Chondrocyte (in vitro differentiated cells): ENCODE measurements at places on chromosomes 12 and 14.
A peak's percentile ranks its signal among the peaks of the same experiment; 100 is the strongest.

GRCh38 chr14:102351023-102351422, 11.7 kb downstream of the CINP start:
- DNase-seq = peak; percentile 49

- DNase-seq = no peak
These were observed 41.9 kb downstream of the RAD52 start for GRCh38 chr12:907413-908185.

DNA sequence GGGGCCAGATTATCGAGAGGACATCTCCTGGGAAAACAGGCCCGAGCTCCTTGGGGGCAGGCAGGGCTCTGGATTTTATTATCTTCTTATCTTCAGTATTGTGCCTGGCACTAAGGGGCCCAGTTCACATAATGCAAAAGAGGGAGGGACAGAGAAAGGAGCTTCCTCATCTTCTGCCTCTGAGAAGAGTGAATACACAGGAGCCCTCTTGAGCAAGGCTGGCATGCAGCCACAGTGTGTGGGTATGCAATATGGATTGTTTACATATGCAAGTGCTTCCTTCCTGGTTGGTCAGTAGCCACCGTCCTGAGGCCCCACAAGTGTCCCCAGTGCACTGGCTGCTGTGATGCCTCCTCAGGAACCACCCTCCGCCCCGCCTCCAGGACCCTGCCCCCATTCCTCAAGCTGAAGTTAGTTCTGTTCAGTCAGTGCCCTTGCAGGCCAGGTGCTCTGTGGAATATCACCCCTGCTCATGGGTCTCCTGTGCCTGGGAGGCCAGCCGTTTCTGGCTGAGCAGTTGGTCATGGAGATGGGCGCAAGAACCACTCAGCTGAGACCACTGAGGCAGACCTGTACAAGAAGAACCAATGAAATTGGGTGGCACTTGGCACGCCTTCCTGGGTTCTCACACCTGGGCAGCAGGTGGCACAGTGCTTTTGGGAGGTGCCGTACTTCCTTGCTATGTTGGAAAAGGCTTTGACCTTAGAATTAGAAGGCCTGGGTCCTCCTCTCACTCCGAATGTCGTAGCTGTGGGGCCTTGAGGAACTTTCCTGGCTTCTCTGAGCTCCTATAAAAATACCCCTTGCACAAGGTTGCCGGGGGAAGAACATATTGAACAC, 35.1 kb upstream of the ACTN1 start:
- DNase-seq = no peak

- DNase-seq = no peak
These were observed 3.4 kb downstream of the CYP46A1 start for GRCh38 chr14:99687284-99688209.

- DNase-seq = no peak
These were observed 45.2 kb downstream of the PTHLH start for GRCh38 chr12:27927347-27927746.

DNA sequence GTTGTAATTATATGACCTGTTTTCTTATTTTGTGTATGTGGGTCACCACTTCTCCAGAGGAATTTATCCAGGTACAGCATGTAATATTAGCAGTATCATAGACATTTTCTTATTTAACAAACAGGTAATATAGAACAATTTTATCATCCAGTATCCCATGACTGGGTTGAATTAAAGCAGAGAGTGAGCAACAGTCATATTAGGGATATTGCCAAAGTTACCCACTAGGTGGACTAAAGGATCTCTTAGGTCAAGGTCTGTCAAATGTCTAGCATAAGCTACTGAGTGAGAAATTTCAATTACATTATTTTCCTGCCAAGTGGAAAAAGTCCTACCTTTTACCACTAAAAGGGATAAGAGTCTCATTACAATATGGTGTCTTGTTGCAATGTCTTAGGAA, 62.1 kb upstream of the TRIM9 start:
- DNase-seq = no peak

- no peak for DNase-seq
These were observed 105.3 kb downstream of the WIF1 start for GRCh38 chr12:65015850-65016249.

DNA sequence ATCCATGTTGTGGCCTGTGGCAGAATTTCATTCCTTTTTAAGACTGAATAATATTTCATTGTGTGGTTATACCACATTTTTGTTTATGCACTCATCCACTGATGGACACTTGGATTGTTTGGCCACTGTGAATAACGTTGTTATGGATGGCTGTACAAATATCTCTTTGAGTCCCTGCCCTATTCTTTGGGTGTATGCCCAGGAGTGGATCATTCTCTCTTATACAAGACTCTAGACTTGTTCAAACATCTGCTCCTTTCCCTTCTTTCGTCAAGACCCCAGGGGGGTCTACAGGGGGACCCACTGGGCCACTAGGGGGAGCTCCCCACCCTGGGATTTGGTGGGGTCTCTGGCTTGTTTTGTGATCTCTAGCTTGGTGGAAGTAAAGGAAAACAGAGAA, 77.4 kb downstream of the FBXL14 start:
- DNase-seq = no peak

DNA sequence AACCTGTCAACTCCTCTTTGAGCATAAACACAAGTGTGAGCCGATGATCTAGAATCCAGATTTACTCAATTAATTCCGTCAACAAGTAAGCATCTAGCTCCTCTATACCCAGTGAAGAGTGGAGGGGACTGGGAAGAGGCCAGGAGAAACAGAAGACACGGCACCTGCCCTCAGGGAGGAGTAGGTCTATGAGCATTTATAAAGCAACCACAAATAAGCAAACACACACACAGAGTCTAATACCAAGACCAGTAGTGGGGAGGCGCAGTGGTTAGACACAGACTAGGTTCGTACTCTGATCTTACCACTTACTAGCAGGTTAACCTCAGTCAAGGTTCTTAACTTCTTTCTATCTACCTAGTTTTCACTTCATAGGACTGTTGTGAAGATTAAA, 5.9 kb upstream of the FOXN3 start:
- no peak for DNase-seq

DNA sequence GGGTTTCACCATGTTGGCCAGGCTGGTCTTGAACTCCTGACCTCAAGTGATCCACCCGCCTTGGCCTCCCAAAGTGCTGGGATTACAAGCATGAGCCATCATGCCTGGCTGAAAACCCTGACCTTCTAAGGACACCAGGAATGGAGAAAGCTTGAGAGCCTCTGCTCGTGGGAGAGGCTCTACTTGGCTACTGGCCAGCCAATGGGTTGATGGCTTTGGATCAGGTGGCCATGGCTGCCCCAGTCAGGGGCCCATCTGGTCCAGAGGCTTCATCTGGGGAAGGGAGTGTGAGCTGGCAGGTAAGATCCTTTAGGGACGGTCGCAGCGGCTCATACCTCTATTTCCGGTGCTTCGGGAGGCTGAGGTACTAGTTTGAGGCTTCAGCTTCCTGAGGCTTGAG, 42.5 kb upstream of the PPP1CC start:
- no peak for DNase-seq

- DNase-seq = no peak
These were observed 53.6 kb downstream of the BRMS1L start for GRCh38 chr14:35879654-35880249.

DNA sequence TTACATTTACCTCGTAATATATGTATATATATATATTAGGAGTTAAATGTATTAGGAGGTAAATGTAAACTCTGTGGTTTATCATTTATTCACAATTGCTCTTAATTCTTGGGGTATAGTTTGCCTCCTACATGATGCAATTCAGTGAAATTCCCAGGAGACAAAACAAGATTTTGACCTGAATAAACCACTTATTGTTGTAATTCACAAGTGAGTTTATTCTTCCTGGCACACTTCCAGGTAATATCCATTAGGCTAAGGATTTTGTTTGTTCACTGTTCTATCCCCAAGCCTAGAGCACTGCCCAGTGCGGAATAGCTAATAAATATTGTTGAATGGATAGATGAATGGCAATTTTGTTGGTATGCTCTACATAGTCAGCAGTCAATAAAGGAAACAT, 3.0 kb downstream of the SMIM10L1 start:
- DNase-seq = no peak

GRCh38 chr14:56206596-56206995, 88.4 kb downstream of the PELI2 start:
- DNase-seq = no peak

GRCh38 chr14:106843951-106844483, 1317.6 kb downstream of the TMEM121 start:
- no peak for DNase-seq

DNA sequence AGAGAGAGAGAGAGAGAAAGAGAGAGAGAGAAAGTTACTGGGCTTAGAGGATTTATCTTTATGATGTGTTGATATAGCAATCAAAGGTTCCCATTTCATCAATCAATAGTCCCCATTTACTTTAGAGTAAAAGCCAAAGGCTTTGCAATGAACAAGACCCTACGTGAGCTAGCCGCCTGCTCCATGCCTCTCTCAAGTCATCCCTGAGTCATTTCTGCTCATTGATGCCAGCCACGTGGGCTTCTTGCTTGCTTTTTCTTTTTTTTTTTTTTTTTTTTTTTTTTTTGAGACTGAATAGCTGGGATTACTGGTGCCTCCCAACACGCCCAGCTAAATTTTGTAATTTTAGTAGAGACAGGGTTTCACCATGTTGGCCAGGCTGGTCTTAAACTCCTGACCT, 70.9 kb downstream of the GPR135 start:
- no peak for DNase-seq

DNA sequence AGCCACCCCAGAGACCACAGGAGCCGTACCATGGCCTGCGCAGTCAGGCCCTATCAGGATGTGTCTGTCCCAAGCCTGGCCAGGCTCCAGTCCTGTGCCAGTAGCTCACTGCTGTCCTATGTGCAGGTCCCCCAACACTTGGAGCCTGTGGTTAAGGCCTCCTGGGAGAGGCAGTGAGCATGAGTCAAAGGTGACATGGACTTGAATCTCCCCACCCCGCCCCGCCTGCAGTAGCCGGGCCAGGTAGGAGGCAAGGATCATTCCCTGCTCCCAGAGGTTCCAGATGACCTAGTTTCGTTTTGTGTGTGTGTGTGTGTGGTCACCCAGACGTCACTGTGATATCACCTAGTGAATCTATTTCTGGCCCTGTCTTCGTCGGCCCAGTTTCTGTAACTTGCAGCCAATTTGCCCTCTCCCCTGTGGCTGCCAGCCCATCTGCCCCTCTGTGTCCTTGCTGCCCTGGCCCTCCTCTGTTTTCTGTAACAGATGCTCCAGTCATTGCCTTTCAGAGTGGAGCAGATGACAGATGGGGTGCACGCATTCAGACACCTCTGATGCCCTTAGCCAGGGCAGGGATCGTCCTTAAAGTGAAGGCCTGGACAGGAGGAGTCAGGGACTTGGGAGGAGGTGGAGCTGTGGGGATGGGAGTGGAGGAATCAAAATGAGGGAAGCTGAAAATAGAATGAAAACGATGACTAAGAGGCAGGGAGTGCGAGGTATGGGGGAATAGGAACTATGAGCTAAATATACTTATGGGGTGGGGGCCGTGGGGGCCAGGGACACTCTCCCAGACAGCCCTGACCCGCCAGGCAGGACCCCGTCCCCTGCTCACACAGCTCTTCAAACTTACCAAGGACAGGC, 37.4 kb downstream of the SLC6A12 start:
- DNase-seq = no peak

GRCh38 chr14:54690887-54691286, 124.0 kb downstream of the SAMD4A start:
- DNase-seq = no peak

- DNase-seq = no peak
These were observed 142.8 kb downstream of the SLC8A3 start for GRCh38 chr14:70045844-70046535.

GRCh38 chr14:104094709-104095425, 9.4 kb downstream of the ASPG start:
- peak; percentile 91 for DNase-seq

- no peak for DNase-seq
These were observed 35.3 kb downstream of the TBX3 start for GRCh38 chr12:114648711-114649110.

DNA sequence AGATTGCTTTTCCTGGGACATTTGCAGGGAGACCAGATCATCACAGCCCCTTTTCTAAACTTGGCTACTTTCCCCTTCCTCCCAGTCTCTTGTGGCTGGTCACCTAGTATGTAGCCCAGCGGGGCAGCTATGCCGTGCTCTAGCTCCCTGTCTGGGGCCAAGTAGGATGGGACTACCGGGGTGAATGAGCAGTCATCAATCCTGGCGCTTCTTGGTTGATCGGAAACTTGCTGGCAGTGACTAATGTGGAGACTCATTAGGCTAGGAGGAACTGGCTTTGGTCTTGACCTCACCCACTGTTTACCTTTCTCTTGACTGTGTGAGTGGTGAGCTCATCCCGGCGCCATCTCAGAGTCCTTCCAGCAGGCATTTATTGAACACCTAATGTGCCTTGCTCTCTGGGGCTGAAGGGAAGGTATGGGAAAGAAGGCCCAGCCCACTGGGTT, 15.9 kb downstream of the PLEKHG3 start:
- DNase-seq = peak; percentile 39

DNA sequence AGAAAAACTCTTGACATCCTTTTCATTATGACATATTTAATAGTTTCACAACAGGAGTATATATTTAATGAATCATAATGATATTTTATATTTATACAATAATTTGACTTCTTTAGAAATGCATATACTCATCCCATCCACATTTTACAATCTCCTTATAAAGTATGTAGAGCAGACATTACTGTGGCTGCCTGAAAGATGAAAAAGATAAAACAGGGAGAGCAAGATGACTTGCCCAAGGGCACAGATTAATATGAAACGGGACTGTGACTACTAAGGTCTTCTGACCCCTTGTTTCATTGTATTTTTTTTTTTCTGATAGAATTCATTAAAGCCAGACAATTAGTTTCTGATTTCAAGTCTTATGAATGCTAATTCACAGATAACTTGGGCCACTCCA, 293.6 kb downstream of the SOX5 start:
- DNase-seq = no peak

DNA sequence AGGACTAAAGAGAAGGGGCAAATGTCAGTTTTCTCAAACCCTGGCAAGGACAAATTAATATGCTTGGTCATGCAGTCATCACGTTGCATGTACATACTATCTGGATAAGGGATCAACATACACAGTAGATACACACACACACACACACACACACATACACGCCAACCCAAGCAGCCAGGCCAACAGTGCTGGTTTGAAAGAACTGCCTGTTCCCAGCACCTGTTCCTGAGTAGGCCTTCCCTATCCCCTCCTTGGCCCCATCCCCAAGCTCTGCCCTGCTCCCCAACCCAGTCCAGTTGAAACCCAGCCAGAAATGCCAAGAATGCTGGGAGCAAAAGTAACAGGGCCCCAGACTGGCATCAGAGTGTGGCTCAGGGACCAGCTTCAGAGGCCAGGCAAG, 4.4 kb downstream of the ITGA7 start:
- peak; percentile 33 for DNase-seq

- DNase-seq = peak; percentile 57
These were observed 22.5 kb downstream of the PLEKHH1 start for GRCh38 chr14:67555518-67556090.
